ENCODE measurements at places on chromosomes 3 and 15.

DNA sequence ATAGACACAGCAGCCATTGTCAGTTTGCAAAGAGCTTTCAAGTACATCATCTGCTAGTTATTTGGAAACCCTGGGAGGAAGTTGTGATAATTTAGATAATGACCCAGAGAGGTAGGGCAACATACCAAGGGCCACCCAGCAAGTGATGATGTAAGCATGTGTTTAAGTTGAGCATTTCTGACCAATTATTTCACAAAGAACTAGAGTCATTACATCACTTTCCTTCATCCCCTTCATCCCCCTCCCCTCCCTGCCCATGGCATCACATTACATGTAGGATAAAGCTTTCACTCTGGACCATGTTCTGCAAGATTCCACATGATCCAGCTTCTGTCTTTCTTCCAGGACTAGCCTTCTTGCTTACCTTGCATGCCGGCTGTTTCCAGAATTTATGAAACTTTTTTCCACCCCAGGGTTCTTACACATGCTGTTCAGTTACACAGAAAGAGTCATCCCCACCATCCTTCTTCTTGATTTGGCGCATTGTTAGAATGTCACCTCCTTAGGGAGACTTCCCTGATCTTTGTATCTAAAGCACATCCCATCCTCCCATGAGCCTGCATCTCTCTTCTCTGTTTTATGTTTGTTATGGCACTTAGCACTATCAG is 71.3 kb downstream of the PTPRG start:
- no peak for DNase-seq

- DNase-seq: no peak
Measured at GRCh38 chr3:8273479-8273878, 228.1 kb upstream of the LMCD1 start.

DNA sequence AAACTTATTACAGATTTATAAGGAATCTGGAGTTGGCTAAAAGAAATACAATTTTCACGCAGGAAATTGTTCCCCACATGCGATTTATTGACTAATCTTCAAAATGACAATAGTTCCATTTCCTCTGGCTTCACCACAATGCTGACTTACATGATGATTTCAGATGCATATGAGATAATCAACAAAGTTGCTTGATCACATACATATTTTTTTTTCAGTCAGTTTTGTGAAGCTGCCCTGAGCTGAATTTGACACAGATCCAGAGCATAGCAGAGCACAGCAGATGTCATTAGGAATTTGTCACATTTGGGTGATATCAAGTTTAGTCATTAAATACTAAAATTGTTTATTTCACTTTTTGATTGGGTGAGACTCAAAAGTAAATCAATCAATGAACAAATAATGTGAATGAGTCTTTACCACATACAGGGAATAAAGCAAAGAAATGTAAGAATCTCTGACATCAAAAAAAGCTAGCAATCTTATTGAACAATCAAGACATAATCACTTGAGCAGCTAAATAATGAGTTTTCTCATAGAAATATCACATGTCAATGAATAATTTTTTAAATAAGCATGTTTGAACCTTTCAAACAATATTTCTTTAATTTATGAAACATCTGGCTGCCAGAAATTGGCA is 18.3 kb downstream of the CPB1 start:
- no peak for DNase-seq

GRCh38 chr3:178139116-178139515 is 397.1 kb upstream of the KCNMB2 start:
- no peak for DNase-seq

GRCh38 chr3:177930771-177931170 is 605.5 kb upstream of the KCNMB2 start:
- DNase-seq: no peak

DNA sequence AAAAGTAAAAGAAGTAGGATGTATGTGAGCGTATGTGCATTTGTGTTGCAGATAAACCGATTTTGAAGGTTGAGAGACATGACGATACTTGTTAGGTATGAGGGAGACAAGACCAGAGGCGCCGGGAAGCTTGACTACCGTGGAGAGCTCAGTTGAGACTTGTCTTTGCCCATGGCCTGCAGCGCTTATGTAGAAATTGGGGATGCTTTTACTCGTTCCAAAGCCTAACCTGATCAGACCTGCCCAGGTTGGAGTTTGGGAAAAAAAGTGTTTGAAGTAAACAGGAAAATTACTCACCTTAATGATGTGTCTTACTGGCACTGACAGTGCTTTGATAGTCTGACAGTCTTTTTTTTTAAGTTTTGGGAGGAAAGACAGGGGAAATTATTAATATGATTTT is 202.8 kb downstream of the TP63 start:
- DNase-seq: no peak

- no peak for DNase-seq
Measured at GRCh38 chr3:144362126-144362525, 390.5 kb downstream of the DIPK2A start.

DNA sequence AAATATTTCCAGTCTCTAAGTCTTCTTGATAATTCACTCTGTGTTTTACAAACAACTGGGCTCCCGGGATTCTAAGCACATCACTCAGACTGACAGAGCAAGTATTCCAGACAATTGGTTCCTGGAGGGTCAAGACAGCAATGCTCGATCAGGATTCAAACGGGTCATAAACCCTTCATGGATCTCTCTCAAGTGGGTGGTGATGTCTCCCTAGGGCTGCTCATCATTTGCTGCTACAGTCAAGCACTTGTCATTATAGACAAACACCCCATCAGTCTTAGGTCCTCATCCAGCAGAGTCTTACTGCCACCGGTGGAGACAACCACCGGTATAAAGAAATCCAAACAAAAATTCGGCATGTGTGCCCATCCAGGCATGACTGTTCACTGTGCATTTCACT is 921.1 kb downstream of the FHIT start:
- no peak for DNase-seq

GRCh38 chr15:90482124-90483011 is 47.4 kb upstream of the CRTC3 start:
- DNase-seq: peak; percentile 57

DNA sequence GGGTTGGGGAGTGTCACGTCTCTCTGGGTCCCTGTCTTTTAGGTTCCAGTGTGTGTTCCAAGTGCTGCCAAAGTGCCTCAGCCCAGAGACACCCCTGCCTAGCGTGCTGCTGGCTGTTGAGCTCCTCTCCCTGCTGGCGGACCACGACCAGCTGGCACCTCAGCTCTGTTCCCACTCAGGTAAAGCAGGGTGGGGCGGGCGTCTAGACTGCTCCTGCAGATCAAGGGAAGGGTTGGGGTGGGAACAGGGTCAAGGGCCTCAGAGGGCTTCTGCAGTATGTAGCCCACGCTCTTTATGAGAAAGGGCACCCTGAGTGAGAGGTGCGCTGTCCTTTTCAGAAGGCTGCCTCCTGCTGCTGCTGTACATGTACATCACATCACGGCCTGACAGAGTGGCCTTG is 17.2 kb downstream of the ATRIP start:
- no peak for DNase-seq

GRCh38 chr15:66720206-66721010 is 18.4 kb downstream of the SMAD6 start:
- DNase-seq: no peak

- DNase-seq: no peak
Measured at GRCh38 chr3:147414390-147415138, 5.4 kb downstream of the ZIC1 start.

- DNase-seq: no peak
Measured at GRCh38 chr3:99601515-99601914, 36.9 kb upstream of the COL8A1 start.

GRCh38 chr3:8625991-8626390 is 18.6 kb downstream of the SSUH2 start:
- no peak for DNase-seq

DNA sequence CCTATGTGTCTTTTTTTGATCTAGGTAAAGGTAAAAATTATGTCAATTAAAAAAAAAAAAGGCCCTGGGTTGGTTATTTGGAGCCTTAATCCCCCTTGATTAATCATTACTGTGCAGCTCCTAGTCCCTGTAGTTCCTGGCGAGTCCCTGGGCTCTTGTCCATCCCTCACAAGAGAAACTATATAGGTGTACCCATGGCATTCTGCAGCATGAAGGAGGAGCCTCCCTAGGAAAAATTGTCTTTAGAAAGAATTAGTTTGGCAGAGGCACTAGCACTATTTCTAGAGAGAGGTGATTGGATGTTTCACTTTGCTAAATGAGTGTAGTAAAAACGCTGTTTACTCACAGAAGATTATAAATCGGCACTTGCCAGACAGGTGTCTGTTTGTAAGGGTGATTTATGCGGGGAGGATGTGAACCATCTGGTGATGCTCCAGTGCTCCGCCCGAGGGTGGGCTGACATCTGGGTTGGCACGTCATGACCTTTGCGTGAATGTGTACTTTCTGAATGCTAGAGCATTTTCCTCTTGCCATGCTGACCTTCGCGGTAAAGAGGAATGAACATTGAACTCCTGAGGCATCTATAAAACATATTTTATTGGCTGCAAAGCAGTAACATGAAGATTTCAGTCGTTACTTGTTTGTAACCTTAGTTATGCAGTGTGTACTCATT is 12.6 kb downstream of the PLCL2 start:
- DNase-seq: peak; percentile 39

DNA sequence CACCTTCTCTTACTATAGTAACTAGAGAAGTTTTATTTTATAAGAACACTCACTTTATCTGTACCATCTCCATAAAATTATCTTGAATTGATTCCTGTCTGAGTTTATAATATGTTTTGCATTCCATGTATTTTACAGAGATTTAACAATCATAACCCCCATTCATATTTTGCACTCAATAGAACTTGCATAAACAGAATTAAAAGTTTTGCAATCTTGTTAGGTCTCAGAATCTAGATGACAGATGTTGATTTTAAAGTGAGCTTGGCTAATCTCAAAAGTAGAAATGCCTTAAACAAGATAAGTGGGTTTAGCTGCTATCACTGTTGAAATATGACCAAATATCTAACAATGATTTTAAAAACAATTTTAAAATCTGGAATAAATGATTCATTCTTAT is 107.9 kb upstream of the EPHA6 start:
- no peak for DNase-seq

DNA sequence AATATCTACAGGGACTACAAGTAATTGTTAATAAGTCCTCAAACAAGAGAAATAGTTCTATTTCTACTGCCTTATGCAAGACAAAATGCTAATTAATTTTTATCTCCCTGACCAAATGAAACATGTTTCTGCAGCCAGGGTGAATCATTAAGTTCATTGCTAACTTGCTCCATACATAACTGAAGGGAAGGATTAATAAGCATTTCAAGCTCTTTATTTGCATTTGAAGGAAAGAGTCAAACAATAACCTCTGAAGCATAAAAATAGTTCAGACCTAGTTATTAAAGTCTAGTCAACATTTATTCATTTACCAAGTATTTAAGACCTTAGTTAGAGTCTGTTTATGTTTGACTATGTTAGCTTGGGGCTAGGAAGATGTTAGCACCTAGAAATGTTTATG is 120.0 kb downstream of the ATP1B3 start:
- no peak for DNase-seq

- no peak for DNase-seq
Measured at GRCh38 chr15:51332206-51333147, 5.9 kb downstream of the CYP19A1 start.

DNA sequence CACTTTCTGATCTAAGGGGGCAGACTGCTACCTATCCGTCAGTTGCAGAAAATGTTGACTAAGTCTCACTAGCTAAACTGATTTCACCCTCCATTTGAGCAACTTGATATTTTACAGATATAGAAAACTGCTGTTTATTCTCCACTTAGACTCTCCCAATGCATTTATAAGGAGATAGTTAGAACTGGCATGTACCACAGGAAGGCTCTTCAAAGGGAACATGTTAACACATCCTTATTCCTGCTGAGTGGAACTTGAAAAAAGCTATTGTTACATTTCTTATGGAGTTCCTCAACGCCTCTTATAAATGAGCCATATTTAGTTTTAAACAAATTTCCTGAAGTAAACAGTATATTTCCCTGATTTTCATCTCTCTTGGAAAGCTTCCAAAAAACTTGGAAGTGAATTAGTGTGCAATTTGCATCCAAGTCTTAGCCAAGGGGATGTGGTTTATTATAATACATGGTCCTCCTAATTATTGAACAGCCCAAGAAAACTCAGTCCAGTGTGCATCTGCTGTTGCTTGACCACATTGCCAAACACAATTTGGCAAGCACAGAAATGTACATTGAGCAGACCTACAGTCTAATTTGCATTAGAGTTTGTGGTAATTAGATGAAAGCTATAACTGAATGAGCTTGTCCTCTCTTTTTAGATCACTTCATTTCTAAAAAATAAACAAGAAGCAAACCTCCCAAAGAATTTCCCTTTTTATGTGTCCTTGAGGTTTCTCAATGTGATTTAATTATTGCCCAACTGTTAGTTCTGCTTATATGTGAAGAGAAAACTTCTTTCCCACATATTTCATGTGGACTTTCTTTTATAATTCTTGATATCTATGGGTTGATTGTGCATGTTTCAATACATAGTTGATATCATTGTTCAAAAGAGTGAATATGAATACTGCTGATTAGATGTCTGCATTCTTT is 72.6 kb upstream of the DPH6 start:
- DNase-seq: peak; percentile 24

DNA sequence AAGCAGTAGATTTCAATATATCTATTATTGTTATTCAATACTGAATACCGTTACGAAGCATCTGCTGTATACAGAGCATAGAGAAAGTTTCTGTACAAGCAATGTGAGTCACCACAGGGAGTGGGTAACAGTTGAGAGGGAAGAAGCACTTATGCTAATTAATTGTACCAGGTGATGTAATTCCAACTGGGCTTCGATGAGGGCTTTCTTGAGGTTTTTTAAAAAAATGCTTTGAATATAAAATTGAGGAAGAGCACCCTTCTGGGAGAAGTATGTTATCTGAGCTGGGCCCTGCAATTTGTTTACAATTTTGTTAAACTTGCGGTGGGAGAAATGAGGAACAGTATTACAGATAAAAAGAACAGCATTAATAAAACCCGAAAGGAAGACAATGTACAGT is 197.9 kb downstream of the TPRG1 start:
- DNase-seq: no peak

DNA sequence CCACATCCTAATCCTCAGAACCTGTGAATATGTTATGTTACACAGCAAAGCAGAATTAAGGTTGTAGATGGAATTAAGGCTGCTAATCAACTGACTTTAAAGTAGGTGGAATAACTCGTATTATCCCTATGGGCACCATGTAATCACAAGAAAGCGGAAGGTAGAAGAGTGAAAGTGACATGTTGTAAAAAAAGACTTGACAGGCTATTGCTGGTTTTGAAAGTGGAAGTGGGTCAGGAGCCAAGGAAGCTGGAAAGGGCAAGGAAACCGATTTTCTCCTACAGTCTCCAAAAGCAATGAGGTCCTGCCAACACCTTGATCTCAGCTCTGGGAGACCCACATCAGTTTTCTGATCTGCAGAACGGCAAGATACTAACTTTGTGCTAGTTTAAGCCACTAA is 6.6 kb downstream of the TP63 start:
- no peak for DNase-seq

- DNase-seq: no peak
Measured at GRCh38 chr15:57060799-57061198, 142.4 kb downstream of the TCF12 start.

Data from BE2C (cell line).